ENCODE measurements at places on chromosomes 3 and 15. TPM values are rescaled to one million over a fixed set of nuclear protein-coding genes. Genes with fewer than 3 reads are reported as not detected.

SAMD7 gene
- not detected for total RNA-seq

ATP2B2 gene
- not detected for total RNA-seq

LTF gene
- 1.7 TPM for total RNA-seq

MED12L gene
- total RNA-seq, result 1.0 TPM

ZNF774 gene
- total RNA-seq, result 2.8 TPM

LRTM1 gene
- total RNA-seq, result not detected

OXSM gene
- total RNA-seq, result 9.8 TPM

PLSCR4 gene
- total RNA-seq, result 119 TPM

CRYGS gene
- total RNA-seq, result 0.89 TPM

C2CD4A gene
- 1.4 TPM for total RNA-seq

EHHADH gene
- total RNA-seq, result 4.0 TPM

COL8A1 gene
- total RNA-seq, result 133 TPM

TEX55 gene
- total RNA-seq, result not detected

TUSC7 gene
- not detected for total RNA-seq

CYP11A1 gene
- total RNA-seq, result 0.26 TPM

TRIM42 gene
- total RNA-seq, result not detected

PAQR5 gene
- total RNA-seq, result 0.03 TPM

PRSS50 gene
- total RNA-seq, result not detected

SIDT1 gene
- 0.20 TPM for total RNA-seq

BLOC1S6 gene
- 98.5 TPM for total RNA-seq

FEZF2 gene
- not detected for total RNA-seq

PRICKLE2 gene
- total RNA-seq, result 35.4 TPM

PFKFB4 gene
- 62.5 TPM for total RNA-seq

CASR gene
- total RNA-seq, result not detected

DZIP1L gene
- total RNA-seq, result 25.7 TPM

PDZRN3 gene
- total RNA-seq, result 26.0 TPM

PLA2G4B gene
- 1.2 TPM for total RNA-seq

TNFSF10 gene
- total RNA-seq, result 1.1 TPM

FYCO1 gene
- 56.8 TPM for total RNA-seq

TTLL13 gene
- total RNA-seq, result not detected

BFSP2 gene
- not detected for total RNA-seq

LDHAL6B gene
- total RNA-seq, result not detected

CCDC66 gene
- 12.9 TPM for total RNA-seq

PLD1 gene
- total RNA-seq, result 16.9 TPM

Measured in smooth muscle cell of the pulmonary artery (primary cell).